ENCODE measurements at places on chromosomes 5 and 9.

GRCh38 chr5:54673523-54674225 lies 156.1 kb downstream of the SNX18 start:
- DNase-seq, result peak; percentile 18

- DNase-seq, result no peak
Measured at GRCh38 chr5:137606401-137606800, 107.3 kb upstream of the SPOCK1 start.

- no peak for DNase-seq
Measured at GRCh38 chr9:85041466-85042137, 372.1 kb downstream of the NTRK2 start.

DNA sequence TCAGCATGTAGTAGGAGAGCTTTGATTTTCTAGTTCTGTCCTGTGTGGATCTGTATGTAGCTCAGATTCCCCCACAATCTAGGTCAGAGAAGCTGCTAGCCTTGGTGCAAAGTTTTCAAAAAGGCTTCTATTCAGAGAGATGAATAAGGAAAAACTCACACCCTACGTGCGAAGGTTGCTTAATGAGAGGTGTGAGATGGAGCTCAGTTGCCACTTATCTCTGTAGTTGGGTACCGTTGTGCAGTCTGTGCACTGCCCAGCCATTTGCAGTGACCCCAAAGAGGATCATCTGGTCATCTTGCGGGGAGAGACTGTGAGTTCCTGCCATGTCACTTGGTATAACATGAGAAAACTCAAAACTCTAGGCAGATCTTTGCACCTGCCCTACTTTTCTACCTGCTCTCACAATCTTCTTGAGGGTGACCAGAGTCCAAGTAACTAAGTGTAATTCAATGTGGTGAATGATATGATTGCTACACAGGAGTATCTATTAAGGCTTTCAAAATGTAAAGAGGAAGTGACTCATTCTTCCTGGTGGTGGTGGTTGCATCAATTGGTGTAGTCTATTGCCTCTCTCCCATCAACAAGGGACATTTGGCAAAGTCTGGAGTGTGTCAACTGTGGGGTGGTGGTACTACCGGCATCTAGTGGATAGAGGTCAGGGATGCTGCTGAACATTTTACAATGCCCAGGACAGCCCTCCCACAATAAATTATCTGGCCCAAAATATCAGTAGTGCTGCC lies 65.2 kb downstream of the TMC1 start:
- DNase-seq, result no peak

GRCh38 chr5:322942-323879 lies 1.7 kb downstream of the AHRR start:
- DNase-seq, result no peak

All from esophagus squamous epithelium (tissue), 5 donors.